Body of pancreas (tissue), 4 donors: ENCODE measurements at places on chromosomes 7 and 10. TPM values are rescaled to one million over a fixed set of nuclear protein-coding genes. Genes with fewer than 3 reads are reported as not detected.
A peak's percentile ranks its signal among the peaks of the same experiment; 100 is the strongest.

Gene BAMBI
- 26.0 TPM for total RNA-seq

Gene C10orf67
- total RNA-seq, result 0.52 TPM

Gene LRRC61
- 25.2 TPM for total RNA-seq

DNA sequence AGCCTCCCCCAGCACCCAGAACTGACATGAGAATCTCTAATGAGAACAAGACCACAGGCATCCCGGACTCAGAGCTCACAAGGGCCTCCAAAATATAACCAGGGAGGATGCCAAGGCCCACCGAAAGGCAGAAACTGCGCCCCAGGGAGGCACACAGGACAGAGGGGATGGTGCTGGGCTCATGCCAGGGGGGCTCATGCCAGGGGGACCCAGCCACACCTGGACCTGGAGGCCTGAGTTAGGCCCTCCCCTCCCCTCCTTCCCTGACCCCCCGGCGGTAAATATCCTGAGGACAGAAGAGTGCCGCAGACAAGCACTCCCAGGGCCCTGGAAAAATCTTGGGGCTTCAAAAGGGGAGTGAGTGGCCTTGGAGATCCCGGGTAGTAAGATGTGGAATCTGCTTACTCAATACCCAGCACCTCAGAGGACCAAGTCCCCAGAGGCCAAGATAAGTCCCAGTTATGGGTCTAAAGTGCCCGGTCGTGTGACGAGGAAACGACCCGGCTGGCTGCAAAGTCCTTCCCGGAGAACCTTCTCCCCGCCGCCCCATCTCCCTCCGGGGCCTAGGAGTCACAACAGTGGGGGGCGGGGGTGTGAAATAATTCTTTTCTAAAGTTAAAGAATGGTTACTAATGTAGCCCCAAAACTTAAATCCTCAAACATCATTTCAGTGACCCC, 11.9 kb downstream of the PDGFA start:
- peak; percentile 14 for DNase-seq

GRCh38 chr10:70247360-70247759, 14.1 kb upstream of the PPA1 start:
- H3K27ac ChIP-seq, result no peak overlapping the region
- no peak for DNase-seq
- H3K4me3 ChIP-seq, result no peak overlapping the region
- H3K4me1 ChIP-seq, result no peaks in the 10 kb centered on the region

GRCh38 chr7:4129481-4130122, 552.5 kb upstream of the FOXK1 start:
- peak overlapping the region; percentile 7 for H3K27ac ChIP-seq
- no peak overlapping the region for H3K4me3 ChIP-seq
- peak; percentile 47 for DNase-seq
- H3K4me1 ChIP-seq, result peaks cover 17% of the 10 kb centered on the region
